ENCODE measurements at places on chromosomes 3 and 15.
A peak's percentile ranks its signal among the peaks of the same experiment; 100 is the strongest.

DNA sequence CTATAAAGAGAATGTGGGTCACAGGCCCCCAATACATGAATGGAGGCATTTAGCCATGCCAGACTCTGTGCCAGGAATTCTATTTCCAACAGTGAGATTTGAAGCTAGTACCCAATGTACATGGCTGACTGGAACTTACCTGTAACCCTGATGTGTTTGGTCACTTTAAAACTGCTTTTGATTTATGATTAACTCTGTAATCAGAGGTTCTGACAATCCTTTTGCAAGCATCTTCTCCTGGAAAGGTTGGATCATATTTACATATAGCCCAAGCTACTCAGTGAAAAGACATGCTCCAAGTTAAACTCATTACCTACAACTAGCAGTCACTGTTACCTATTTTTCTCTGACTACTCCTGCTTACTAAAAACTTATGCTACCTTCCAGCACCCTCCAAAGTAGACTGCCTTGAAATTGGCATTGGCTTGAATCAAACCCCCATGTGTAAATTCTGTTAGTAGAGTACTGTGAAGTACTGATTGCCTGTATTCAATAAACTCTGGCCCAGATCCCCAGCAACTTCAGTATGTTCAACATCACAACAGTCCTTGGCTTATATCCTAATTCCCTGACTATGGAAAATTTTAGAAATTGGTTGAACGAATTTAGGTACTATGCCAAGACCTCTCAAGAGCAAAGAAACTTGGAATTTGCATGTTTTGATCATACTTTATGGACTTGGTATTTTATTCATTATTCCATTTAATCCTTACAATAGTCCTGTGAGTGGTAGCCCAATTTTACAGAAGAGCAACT lies 665.6 kb upstream of the NECTIN3 start:
- ATAC-seq = no peak

- no peak for ATAC-seq
Observed at GRCh38 chr3:82807781-82808180, 1046.3 kb upstream of the GBE1 start.

GRCh38 chr3:152159328-152159727 lies 109.4 kb upstream of the MBNL1 start:
- no peak for ATAC-seq

- ATAC-seq = no peak
Observed at GRCh38 chr15:54298396-54298795, 320.2 kb downstream of the UNC13C start.

DNA sequence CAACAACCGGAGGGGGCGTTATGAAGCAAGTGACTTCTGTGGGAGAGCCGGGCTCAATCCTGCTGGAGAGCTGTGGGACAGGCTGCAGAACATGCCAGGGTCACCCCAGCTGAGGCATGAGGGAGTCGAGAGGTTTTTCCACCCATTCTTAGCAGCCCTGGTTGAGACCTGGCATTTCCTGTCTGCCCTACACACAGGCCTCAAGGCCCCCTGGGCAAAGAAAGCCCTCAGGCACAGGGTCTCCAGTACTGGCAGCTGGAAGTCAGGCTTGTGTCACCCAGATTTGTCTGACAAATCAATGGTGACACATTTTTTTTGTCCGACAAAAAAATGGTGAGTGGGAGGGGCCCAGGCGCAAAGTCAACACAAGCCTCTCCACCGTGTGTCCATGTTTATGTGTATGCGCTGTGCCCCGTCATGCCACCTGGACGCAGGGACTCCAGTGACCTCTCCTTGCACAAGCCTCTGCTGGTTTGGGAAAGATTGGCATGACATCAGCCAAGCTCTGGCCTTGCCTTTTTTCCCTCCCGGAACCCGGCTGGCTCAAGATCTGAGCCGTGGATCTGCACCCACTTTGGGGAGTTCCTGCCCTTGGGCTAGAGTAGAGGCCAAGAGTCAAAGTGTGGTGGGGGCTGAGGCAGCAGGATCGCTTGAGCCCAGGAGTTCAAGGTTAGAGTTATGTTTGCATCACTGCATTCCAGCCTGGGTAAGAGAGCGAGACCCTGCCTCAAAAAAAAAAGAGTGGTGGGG lies 20.8 kb upstream of the ALAS1 start:
- ATAC-seq = no peak

- no peak for ATAC-seq
Observed at GRCh38 chr15:89863918-89864317, 29.9 kb downstream of the AP3S2 start.

DNA sequence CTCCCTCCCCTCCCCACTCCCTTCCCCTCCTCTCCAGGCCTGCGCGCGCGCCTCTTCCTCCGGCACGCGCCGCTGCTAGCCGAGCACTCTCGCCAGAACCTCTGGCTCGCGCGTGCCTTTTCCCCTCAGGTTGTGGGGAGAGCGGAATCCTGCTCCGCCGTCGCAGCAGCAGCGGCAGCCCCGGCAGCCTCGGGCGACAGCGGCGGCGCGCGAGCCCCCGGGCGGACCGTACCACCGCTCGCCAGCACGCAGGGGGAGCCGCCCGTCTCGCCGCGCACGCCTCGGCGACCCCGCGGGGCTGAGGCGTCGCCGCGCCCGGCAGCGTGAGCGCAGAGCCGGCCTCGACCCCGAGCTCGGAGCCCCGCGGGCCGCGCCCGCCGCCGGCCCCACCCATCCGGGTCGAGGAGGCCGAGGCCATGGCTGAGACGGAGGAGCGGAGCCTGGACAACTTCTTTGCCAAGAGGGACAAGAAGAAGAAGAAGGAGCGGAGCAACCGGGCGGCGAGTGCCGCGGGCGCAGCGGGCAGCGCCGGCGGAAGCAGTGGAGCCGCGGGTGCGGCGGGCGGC lies at the start of gene CDV3:
Gene CDV3, plus strand, starts transcription at position 58 of the 566 bp plus-strand sequence. Its CDS starts 359 bp downstream, at position 417.
- peak; percentile 34 for ATAC-seq

DNA sequence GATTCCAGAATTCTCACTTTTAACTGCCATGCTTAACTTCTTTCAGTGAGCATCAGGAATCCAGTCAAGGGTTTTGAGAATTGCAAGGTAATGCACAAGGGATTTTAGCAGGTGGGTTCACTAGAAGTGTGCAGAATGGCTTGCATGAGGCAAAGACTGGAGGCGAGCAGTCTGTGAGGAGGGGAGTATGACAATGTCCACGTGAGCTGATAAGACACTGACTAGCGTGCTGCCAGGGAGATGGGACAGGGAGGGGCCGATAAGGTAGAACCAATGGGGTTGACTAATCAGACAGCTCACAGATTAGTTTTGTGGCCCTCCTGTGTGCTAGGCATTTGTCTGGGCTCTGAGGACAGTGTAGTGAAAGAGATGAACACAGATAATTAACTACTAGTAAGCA lies 102.0 kb upstream of the DAZL start:
- ATAC-seq = no peak

DNA sequence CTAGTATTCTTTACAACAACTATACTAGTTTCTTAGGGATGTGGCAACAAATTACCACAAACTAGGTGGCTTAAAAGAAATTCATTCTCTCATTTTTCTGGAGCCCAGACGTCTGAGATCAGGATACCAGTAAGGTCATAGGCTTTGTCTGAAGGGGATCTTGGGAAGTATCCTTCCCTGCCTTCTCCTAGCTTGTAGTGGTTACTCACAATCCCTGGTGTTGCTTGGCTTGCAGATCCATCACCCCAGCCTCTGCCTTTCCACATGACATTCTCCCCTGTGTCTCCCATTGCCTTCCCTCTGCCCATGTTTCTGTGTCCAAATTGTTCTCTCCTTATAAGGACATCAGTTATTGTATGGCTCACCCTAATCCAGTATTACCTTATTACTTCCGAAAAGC lies 24.3 kb upstream of the CLDN1 start:
- no peak for ATAC-seq

DNA sequence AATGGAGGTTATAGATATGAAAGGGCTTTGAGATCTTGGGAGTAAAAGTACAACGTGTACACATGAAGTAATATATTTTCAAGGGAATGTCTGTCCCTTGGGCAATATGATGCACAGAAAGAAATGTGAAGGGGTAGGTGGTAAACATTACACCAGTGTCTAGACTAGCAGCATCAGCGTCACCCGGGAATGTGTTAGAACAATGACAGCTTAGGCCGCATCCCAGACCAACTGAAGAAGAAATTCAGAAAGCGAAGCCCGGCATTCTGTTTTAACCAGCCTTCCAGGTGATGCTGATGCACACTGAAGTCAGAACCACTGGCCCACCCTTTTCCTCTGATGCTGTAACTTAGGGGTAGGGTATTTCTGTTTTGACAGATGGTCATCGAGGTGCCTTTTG lies 6.3 kb downstream of the INAFM2 start:
- ATAC-seq = no peak

DNA sequence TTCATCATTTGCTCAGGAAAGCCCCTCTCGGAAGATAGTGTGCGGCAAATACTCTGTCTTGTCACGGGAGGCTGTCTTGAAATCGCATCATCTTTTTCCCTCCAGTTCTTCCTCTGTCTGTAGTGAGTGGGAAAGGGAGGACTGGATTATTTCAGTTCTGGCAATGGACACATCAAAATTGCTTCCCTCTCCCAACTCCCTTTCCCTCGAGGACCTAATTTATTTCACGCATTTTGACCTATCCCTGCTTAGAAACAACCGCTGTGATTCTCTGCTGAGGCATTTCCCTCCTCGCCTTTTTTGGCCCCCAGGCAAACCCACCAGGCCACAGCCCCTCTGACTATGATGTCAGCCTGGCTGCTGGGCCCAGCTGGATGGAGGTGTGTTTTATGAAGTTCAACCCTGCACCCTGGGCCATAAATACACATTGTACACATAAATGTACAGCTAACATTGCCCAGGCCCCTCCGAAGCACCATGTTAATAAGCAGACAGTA lies 138.7 kb upstream of the LRTM1 start:
- no peak for ATAC-seq

GRCh38 chr15:100111125-100112060 lies 230.4 kb downstream of the ADAMTS17 start:
- peak; percentile 94 for ATAC-seq

DNA sequence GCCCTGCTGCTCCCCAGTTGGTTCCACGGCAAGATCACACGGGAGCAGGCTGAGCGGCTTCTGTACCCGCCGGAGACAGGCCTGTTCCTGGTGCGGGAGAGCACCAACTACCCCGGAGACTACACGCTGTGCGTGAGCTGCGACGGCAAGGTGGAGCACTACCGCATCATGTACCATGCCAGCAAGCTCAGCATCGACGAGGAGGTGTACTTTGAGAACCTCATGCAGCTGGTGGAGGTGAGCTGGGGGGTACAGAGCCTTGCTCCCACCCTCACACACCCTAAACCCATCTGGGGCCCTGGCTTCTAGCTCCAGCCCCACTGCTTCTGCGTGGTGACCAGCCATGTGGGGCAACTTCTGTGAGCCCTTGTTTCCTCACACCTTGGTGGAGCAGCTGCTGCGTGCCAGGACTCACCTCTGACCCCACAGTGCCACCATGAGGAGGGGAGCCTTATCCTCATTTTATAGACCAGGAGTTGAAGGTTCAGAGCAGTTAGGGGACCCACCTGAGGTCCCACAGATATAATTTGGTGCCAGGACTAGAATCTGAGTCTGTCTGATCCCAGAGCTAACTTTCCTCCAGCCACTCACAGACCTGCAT lies 13.3 kb upstream of the LMAN1L start:
- ATAC-seq = no peak

DNA sequence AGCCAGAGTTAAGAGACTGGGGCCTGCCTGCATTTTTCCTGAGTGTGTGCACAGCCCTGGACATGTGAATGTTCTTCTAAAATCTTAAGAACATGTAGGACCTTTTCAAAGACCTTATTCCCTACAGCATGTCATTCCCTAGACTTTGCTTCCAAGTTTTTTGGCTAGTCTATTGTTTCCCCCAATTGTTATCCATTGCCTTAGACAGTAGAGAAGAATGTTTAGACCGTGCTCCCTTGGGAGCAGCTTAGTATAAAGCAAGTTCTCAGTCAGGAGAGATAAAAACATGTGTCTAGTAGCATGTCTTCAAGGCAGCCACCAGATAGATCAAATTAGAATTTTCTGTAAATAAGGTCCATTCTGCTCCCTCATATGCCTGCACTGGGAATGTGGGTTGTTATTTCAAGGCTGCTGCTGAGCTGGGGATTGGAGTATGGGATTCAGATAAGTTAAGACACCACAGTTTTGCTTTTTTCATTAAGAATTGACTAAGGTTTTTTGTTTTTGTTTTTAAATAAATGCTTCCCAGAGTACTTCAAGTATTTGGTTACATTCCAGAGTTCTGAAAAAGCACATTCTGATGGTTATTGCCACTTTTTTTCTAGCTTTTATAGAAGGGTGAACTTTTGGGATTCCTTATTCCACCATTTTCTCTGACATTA lies 246.7 kb downstream of the RORA start:
- no peak for ATAC-seq

- ATAC-seq = no peak
Observed at GRCh38 chr3:181687190-181687589, 24.5 kb upstream of the SOX2 start.

GRCh38 chr15:54789376-54789775 lies 407.4 kb downstream of the RSL24D1 start:
- ATAC-seq = no peak

DNA sequence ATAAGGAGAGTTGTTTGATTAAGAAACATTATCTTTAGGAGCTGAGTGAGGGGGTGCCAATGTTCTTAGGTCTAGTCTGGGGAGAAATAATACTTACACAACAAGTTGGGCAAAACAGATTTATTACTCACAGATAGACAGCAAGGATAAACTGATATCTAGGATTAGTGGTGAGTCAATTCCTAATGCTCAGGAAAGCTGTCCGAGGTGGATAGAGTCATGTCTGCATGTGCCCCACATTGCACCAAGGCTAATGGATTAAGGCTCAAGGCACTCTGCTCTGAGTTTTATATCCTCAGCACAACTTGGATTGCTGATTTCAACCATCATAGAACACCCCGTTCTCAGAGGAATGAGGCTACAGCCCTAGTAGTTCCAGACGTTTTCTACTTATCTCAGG lies 1042.3 kb downstream of the OTOL1 start:
- no peak for ATAC-seq

DNA sequence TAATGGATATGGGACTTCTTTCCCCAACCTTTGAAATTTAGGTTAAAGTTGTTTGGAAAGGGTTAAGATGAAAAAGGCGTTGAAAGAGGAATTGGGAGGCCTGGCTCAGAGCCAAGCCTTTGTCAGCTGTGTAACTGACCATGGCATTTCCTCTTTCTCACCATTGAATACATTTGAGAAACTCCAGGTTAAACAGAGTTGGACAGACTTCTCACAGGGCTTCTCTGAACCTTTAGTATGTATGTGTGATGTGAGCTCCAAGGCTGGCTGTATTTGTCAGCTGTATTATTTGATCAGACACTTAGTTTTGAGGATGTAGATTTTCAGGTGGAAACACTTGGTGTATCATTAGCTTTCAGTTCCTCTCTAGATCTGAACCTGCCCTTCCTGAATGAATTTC lies 136.4 kb upstream of the GOLGA6L4 start:
- ATAC-seq = no peak

- ATAC-seq = no peak
Observed at GRCh38 chr3:102670986-102671385, 236.2 kb downstream of the ZPLD1 start.
